Right atrium auricular region (tissue), 2 donors: ENCODE measurements at places on chromosomes 5 and 9. TPM values are rescaled to one million over a fixed set of nuclear protein-coding genes. Genes with fewer than 3 reads are reported as not detected.

GAPVD1 gene
- 26.0 TPM for total RNA-seq

F12 gene
- total RNA-seq = not detected

CAVIN4 gene
- total RNA-seq = 33.3 TPM

CCIN gene
- not detected for total RNA-seq

RNF183 gene
- not detected for total RNA-seq

BTNL3 gene
- total RNA-seq = not detected

SLC34A1 gene
- total RNA-seq = not detected

SHISAL2B gene
- not detected for total RNA-seq

AQP3 gene
- 116 TPM for total RNA-seq

PLPP1 gene
- 189 TPM for total RNA-seq

PCDHGA7 gene
- 4.9 TPM for total RNA-seq

TLX3 gene
- total RNA-seq = not detected

ADAMTSL1 gene
- total RNA-seq = 3.8 TPM

CCDC192 gene
- not detected for total RNA-seq

TPM2 gene
- 599 TPM for total RNA-seq

PSD2 gene
- 0.12 TPM for total RNA-seq

ARHGEF37 gene
- total RNA-seq = 11.0 TPM

ZDHHC11 gene
- 10.8 TPM for total RNA-seq
